ENCODE measurements at places on chromosomes 11 and 22. TPM values are rescaled to one million over a fixed set of nuclear protein-coding genes. Genes with fewer than 3 reads are reported as not detected.

DNA sequence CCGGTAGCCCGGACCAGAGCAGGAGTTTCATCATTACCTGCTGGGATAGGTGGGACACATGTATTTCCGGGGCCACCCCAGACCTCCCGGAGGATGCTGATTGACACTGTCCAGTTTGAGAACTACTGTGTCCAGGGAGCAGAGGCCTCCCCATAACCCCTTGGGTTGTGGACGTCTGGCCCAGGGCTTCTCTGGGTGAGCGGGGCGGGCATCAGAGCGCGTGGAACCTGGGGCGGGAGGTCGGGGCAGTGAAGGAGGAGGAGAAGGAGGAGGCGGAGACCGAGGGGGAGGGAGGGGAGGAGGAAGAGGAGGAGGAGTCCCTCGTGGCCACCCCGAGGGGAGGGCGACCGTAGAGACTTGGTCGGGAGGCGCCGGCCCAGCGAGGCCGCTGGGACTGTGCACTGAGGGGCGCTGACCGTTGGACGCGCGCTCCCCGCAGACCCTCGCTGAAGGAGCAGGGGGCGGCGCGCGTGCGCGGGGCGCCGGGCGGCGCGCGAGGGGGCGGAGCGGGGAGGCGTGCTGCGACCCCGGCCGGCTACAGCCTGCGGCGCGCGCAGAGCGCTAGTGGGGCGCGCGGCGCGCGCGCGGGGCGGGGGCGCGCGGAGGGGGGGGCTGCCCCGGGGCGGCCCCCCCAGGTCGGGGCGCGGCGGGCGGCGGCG lies at the start of gene GRK3:
Gene GRK3 (plus strand): TSS at position 356 of the 659 bp plus-strand sequence. CDS start 366 bp downstream, outside the sequence.
- peak within 1 kb of the TSS; percentile 67 for H3K4me3 ChIP-seq
- H3K36me3 ChIP-seq: no peaks in the 10 kb centered on the region
- no peaks in the 10 kb centered on the region for H3K27me3 ChIP-seq
- peaks cover 18% of the 10 kb centered on the region for H3K4me1 ChIP-seq
- peak; percentile 83 for DNase-seq

DNA sequence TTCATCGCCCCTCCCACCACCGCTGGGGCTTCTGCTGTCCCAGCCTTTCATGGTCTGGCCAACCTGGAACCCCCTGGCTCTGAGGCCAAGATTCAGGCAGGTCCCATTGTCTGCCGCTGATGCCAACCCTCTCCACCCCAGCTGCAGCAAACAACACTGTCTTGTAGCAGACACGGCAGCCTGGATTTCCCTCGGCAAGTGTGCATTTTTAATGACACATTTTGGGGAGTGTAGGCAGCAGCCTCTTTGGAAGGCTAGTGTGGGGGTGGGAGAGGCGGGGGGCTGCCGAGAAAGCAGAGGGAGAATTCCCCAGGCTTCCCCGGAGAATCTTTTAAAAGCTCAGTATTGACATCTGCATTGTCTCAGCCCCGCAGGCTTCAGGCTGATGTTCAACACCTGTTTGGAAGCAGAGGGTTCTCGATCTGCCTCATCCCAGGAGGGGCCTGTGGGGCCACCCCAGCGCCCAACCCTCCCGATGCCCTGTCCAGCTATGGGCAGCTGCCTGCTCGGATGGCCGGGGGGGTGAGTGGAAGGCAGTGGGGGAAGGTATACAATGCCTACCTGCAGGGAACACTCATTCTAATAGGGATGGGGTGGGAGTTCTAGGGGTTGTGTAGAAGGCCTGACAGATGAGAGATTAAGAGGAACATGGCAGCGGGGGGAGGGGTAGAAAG lies 41.5 kb downstream of the NECTIN1 start:
- H3K4me1 ChIP-seq: peaks cover 67% of the 10 kb centered on the region
- no peak for DNase-seq
- H3K27me3 ChIP-seq: peaks cover 2% of the 10 kb centered on the region
- no peak overlapping the region for H3K27ac ChIP-seq
- H3K4me3 ChIP-seq: no peak overlapping the region

DNA sequence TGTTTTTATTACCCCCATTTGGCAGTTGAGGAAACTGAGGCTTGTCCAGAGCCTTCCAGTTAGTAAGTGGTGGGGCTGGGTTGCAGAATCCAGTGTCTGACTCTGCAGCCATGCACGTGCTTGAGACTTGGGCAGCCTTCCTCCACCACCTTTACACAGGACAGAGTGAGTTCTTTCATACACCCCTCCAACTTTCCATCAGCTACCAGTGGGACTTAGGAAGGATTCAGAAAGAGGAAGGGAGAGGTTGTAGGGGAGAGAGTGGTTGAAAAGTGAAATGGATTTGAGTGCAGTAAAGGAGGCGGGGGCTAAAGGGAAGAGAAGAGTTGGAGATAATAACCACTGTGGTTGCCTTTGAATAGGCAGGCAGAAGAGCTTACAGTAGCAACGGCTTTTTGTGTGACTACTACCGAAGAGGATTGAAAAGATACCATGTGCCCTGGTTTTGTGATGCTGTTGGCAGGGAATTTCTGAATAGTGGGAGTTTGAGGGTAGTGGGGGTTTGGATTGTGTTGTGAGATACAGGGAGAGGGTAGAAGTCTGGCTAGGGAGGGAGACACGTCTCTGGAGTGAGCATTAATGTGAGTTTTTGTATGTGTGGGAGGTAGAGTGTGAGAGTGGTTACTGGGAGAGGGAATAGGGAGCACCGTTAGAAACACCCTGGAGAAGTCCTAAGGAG lies 1.7 kb downstream of the UVRAG start:
- H3K36me3 ChIP-seq: no peaks in the 10 kb centered on the region
- no peaks in the 10 kb centered on the region for H3K27me3 ChIP-seq
- no peak overlapping the region for H3K27ac ChIP-seq
- H3K4me3 ChIP-seq: peak overlapping the region; percentile 89
- peaks cover 21% of the 10 kb centered on the region for H3K4me1 ChIP-seq
- DNase-seq: no peak

DNA sequence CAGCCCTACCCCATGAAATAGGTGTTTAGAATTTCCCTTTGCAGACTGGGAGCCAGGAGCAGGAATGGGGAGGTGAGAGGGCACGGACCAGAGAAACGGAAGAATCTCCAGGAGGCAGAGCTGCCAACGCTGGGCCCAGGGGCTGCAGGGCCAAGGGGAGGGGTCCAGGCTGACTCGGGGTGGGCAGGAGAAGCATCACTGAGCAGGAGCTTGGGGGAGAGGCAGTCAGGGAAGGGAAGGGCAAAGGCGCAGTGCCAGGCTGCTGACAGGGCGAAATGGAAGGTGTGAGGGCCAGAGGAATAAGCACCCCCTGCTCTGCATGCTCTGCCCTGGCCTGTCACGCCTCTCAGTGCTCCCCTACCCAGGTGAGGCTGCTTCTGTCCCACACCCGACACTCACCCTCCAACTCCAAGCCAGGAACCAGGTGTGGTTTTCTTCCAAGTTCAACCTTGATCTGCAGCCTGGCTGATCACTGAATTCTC lies 14.5 kb downstream of the LRRC32 start:
- H3K4me1 ChIP-seq: peaks cover 54% of the 10 kb centered on the region
- no peak for DNase-seq
- H3K4me3 ChIP-seq: no peak overlapping the region
- H3K27ac ChIP-seq: peak overlapping the region; percentile 88
- H3K36me3 ChIP-seq: peaks cover 7% of the 10 kb centered on the region

GRCh38 chr11:35003186-35003585 lies 86.8 kb downstream of the PDHX start:
- no peaks in the 10 kb centered on the region for H3K36me3 ChIP-seq
- DNase-seq: no peak
- H3K4me1 ChIP-seq: peaks cover 4% of the 10 kb centered on the region
- no peak overlapping the region for H3K4me3 ChIP-seq

- no peaks in the 10 kb centered on the region for H3K36me3 ChIP-seq
- no peak overlapping the region for H3K4me3 ChIP-seq
- H3K27ac ChIP-seq: no peak overlapping the region
Measured at GRCh38 chr22:32619614-32620426, 145.2 kb downstream of the FBXO7 start.

DNA sequence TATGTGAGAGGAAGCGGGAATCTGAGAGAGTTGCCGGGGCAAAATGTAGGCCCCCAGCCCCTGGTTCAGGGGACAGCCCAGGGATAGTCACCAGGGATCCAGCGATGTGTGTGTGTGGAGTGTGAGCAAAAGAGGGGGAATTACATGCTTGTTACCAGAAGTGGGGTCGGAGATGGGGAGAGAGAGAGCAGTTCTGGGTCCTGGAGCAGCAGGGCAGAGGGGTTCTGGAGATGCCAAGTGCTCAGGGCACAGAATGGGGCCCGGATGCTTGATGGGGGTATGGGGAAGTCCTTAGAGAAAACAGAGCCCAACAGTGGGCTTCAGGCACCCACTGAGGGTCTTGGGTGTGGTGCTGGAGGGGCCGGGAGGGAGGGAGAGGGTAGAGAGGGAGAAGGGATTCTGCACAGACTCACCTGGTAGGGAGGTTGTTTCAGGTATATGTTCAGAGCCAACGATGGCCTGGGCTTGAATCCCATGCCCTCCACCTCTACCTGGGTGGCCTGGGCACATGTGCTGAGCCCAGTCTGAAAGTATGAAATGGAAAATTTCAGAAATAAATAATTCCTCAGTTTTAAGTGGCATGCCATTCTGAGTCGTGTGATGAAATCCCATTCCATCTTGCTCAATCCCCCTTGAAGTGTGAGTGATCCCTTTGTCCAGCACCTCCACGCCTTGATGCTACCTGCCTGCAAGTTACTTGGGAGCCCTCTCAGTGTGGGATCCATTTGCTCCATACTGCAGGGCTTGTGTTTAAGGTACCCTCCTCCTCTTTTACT lies 12.4 kb downstream of the SMIM38 start:
- no peak for DNase-seq
- H3K27ac ChIP-seq: no peak overlapping the region
- H3K4me3 ChIP-seq: no peak overlapping the region
- H3K4me1 ChIP-seq: peaks cover 18% of the 10 kb centered on the region
- no peaks in the 10 kb centered on the region for H3K27me3 ChIP-seq

Gene ST14
- 0.35 TPM for total RNA-seq

DNA sequence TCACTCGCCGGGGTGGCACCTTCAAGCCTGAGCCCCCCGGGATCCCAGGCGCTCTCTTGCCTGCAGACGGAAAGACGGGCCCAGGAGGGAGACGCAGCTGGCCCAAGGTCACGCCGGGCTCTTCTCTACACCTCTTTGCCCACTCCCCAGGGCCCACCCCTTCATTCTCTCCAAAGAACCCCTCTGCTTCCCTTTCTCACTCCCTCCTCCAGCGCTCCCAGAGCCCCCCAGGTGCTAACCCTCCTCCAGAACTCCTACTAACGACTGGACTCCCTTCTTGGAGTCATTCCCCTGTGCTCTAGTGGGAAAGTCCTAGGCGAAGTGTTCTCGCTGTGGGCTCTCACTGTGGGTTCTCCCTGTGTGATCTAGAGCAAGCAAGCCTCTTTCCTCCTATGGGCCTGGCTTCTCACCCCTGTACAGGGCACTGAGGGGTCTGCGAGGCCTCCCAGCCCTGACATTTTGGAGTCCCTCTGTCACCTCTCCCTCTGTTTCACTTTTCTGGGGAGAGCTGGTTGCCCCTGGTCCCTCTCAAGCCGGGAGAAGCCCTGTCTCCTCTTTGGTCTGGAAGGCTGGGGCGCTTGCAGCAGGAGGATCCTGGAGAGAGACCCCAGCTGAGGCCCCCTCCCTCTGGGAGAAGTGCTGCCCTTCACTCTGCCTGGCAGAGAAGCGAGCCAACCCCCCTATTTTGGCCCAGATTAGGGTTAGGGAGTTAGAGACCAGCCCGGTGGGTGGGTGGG lies 858 bp downstream of the OAF start:
- peaks cover 55% of the 10 kb centered on the region for H3K4me1 ChIP-seq
- no peak for DNase-seq
- H3K27ac ChIP-seq: peak overlapping the region; percentile 65
- H3K36me3 ChIP-seq: peaks cover 14% of the 10 kb centered on the region
- H3K27me3 ChIP-seq: peaks cover 11% of the 10 kb centered on the region

Gene POU2AF3
- 2.7 TPM for total RNA-seq

Gene ENTHD1
- total RNA-seq: not detected

GRCh38 chr22:29308791-29309262 lies 2.4 kb downstream of the GAS2L1 start:
- H3K4me1 ChIP-seq: peaks cover 74% of the 10 kb centered on the region
- no peak overlapping the region for H3K4me3 ChIP-seq
- H3K27ac ChIP-seq: peak overlapping the region; percentile 95
- peaks cover 18% of the 10 kb centered on the region for H3K36me3 ChIP-seq
- peaks cover 12% of the 10 kb centered on the region for H3K27me3 ChIP-seq
- DNase-seq: peak; percentile 30

- no peak overlapping the region for H3K27ac ChIP-seq
- H3K4me3 ChIP-seq: no peak overlapping the region
- H3K36me3 ChIP-seq: no peaks in the 10 kb centered on the region
- DNase-seq: no peak
- H3K4me1 ChIP-seq: no peaks in the 10 kb centered on the region
- peaks cover 22% of the 10 kb centered on the region for H3K27me3 ChIP-seq
Measured at GRCh38 chr11:64535811-64536210, 55.2 kb upstream of the SLC22A12 start.

GRCh38 chr22:44536411-44536810 lies 38.4 kb upstream of the RTL6 start:
- H3K27ac ChIP-seq: no peak overlapping the region
- H3K4me1 ChIP-seq: peaks cover 8% of the 10 kb centered on the region
- H3K36me3 ChIP-seq: no peaks in the 10 kb centered on the region
- H3K4me3 ChIP-seq: no peak overlapping the region
- no peak for DNase-seq
- peaks cover 31% of the 10 kb centered on the region for H3K27me3 ChIP-seq

Gene OR8I2
- total RNA-seq: not detected

Gene MRGPRF
- 10.2 TPM for total RNA-seq

DNA sequence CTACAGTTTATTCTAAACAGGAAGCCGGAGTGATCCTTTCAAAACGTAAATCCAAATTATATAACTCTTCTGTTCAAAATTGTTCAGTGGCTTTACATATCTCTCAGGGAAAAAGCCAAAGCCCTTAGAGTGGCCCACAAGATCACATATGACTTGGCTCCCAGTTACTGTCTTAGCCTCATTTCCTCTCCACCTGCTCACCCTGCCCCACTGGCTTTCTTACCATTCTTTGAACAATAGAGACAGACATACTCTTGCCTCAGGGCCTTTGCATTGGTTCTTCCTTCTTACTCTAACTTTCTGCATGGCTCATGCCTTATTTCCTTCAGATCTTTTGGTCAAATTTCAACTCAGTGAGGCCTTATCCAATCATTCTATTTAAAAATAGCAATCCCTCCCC lies 52.1 kb downstream of the STIM1 start:
- H3K36me3 ChIP-seq: no peaks in the 10 kb centered on the region
- H3K4me1 ChIP-seq: peaks cover 14% of the 10 kb centered on the region
- H3K4me3 ChIP-seq: no peak overlapping the region
- H3K27ac ChIP-seq: no peak overlapping the region
- no peak for DNase-seq

- DNase-seq: no peak
- no peaks in the 10 kb centered on the region for H3K27me3 ChIP-seq
- H3K4me3 ChIP-seq: no peak overlapping the region
- H3K27ac ChIP-seq: no peak overlapping the region
Measured at GRCh38 chr11:73743045-73743444, 17.8 kb downstream of the RAB6A start.
